DMS 273 treated with DMSO at 0.1 percent for 48 hours (cell line): ENCODE measurements at places on chromosomes 1 and 21.

DNA sequence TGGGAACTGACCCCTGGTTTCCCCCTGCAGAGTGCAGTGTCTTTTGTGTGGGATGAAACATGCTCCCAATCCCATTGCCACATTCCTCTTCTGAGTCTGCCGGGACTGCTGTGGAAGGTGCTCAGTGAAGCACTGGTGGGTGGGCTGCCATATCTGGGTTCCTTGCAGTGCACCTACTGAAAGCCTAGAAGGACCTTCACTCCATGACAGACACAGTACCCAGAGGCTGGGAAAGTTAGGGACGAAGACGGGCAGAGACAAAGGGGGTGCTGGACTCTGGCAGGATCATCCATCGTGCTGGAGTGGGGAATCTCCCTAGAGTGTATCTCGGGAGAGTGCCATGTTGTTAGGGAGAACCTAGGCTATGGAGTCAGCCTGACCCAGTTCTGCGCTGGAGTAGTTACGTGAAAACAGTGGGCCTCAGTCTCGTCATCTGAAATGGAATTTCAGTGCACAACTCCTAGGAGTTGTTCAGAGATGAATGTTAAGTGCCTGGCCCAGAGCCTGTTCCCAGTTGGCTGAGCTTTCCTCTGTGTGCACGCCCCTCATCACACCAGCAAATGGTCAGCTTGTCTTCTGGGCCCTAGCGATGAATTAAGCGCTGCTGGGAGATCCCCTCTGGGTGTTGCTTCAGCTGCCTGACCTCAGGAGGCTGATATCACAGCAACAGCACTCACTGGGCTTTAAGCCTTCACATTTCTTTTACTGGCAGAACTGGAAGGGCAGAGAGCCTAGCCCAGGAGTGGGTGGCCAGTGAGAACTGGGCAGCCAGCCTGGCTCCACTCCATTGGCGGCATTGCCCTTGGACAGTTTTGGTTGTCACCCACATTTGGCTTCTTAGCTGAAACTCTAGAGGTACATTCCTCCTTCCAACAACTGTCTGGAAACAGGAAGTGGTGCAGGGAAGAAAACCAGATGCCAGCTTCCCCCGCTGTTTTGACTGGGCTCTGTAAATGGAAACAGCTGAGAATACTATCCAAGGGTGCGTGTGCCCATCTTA is 479.8 kb upstream of the VAMP3 start:
- no peak for DNase-seq

GRCh38 chr1:52674497-52675384 is 23.4 kb downstream of the COA7 start:
- DNase-seq, result no peak

DNA sequence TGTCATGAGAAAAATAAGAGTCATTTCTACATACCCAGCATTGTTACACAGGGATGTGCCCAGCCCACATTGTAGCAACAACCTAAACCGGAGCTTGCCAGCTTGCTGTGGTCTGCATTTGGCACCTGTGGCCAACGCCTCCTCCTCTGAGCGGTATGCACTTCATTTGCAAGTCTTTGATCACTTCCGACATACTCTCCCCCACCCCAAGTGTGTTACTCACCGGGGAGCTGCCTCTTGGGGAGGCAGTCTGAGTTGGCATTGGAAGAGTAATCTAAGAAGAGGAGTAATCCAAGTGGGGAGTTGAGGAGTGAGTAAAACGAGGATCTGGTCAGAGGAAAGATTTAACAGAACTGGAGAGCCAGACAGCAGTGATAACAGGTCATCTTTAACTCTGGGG is 3.8 kb downstream of the BCL9 start:
- DNase-seq, result peak; percentile 7

- DNase-seq, result no peak
Observed at GRCh38 chr1:153127296-153127695, 14.0 kb upstream of the SPRR2F start.

- DNase-seq, result no peak
Observed at GRCh38 chr21:36255663-36256062, 64.3 kb upstream of the MORC3 start.

DNA sequence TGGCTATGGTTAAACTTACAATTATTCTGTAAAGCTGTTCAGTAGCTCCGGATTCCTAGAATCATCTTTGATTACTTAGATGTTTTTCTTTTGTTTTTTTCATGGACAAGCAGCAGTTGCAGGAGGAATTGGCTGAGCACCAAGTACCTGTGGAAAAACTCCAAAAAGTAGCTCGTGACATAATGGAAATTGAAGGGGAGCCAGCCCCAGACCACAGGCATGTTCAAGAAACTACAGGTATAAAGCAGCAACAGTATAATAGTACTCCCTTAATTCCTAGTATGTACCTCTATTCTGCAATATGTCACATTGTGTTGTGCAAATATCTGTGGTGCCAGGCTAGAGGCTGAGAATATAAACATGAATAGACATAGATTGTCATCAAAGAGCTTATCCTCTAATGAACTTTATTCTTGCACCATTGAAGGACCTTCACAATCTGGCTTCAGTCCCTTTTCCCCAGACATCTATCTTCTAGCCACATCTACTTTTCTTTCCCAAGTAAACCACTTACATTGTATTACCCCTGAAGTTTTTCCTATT is 132.3 kb upstream of the BMP8A start:
- no peak for DNase-seq

- DNase-seq, result peak; percentile 100
Observed at GRCh38 chr1:38046884-38047602, 450 bp upstream of the POU3F1 start.

- peak; percentile 72 for DNase-seq
Observed at GRCh38 chr1:82893712-82894470, 1093.2 kb downstream of the ADGRL2 start.

DNA sequence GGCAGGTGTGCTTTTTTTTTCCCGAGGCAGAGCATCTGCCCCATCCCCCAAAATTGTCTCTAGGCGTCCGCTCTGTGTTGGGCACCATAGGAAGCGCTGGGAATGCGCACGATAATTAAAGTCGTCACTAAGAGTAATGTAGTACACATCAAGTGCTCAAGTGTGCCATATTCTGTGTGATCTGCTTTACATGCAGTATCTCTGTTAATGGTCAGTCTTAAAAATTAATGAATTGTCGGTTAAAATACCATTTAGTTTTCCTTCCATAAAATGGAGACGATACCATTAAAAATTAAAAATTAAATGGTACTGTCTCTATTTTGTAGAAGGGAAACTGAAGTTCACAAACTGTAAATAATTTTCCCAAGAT is 544 bp upstream of the CCT8 start:
- DNase-seq, result no peak

- no peak for DNase-seq
Observed at GRCh38 chr1:41576620-41577019, 92.1 kb upstream of the EDN2 start.

DNA sequence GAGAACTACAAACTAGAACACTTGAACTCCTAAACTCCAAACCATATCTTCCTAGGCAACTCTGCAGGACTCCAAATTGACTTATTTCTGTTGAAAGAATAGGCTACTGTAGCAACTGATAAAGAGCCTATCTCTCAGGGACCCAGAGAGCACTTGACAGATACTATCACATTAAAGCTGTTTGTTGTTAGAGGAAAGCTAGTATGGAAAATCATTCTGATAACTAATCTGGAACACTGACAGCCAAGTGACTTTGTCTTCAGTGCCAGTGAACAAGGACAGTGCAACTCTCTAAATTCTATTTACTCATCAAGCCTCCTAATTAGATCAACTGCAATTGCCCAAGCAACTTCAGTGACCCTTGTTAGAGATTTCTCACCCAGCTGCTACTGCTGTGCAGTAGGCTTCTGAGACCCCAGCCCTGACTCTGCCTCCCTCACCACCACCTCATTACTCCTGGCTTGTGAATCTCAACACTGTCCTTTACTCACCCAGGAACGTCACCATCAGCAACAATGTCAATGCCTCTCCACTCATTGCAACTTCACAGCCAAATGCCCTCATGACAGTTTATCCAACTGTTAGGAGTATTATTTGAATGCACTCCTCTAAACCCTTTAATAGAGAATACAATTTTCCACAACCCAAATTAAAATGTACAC is 7.4 kb upstream of the RGS13 start:
- no peak for DNase-seq

DNA sequence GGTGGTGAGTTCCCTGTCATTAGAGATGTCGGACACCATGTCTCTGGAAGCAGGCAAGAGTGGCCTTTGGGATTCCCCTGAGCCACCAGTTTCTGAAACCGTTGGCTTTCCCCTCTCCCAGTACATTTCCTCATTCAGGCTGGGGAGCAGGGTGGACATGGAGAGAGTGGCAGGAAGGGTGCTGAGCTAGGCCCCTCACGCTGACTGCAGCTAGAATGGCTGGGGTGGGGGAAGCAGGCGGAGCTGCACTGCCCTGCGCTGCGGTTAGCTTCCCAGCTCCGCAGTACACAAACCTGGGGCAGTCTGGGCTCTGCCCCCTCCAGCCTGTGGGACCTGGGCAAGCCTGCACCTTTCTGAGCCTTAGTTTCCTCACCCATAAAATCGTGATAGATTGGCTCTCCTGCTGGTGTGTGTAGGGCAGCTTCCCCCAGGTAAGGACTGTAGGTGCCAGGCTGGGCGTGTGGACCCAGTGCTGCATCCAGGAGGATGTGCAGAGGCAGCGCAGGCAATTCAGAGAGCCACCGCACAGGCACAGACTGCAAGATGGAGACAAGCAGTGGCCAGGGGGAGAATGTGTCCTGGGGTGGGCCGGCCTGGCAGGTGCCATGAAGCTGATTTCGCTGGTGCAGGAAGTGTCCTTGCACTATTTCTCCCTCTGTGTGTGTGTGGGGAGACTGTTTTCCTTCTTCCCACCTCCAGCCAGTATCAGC is 3.0 kb downstream of the PLA2G2F start:
- DNase-seq, result no peak

- DNase-seq, result no peak
Observed at GRCh38 chr1:110328274-110328673, 10.9 kb upstream of the RBM15 start.

- no peak for DNase-seq
Observed at GRCh38 chr1:20320704-20321103, 30.0 kb downstream of the VWA5B1 start.

DNA sequence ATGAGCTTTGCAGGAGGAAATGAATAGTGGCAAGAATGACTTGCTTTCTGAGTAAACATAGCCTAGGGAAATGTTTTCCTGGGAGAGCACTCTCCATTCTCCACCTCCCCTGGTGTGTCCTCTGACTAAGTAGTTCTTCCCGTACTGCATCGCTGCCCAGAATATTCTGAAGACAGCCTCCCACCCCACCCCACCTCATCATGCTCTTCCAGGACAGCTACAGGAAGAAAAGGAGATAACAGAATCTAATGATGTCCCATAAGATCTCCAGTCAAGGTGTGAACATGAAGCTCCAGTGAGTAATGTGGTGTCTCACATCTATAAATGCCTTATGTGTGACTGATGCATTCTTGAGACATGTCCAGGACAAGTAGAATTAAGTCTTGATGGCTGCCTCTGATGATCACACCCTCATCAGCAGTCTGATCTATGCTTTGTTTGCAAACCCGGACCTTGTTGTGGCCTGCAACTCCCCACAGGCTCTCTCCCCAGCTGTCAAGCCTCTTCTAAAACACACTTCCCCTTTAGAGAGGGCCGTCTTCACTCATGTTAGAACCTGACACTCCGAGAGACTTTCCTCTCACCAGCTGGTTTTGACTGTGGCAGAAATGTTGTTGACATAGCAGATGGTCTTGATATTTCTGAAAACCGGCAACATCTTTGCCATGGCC is 183.0 kb downstream of the CYYR1 start:
- DNase-seq, result peak; percentile 91
